ENCODE measurements at places on chromosomes 2 and 18.

GRCh38 chr18:40357536-40357935 lies 1597.5 kb upstream of the PIK3C3 start:
- DNase-seq = no peak

- DNase-seq = no peak
These were observed 187.1 kb downstream of the GULP1 start for GRCh38 chr2:188478724-188479123.

DNA sequence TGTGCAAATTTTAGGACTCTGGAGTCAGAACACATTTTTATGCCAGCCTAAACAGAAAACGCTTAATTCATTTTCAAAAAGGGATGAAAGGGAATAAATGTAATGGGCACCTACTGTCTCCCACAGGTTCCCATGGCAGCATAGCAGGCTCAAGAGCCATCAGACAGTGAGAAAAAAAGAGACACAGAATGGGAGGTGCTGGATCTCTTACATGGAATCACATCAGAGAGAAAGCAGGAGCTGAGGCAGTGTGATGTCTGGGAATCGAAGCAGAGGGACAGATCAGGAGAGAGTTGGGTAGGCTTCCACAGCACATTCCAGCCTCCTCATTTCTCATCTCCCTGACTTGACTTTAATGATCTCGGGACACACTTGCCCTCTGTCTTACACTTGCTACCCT lies 684.3 kb downstream of the KCNJ3 start:
- DNase-seq = no peak

DNA sequence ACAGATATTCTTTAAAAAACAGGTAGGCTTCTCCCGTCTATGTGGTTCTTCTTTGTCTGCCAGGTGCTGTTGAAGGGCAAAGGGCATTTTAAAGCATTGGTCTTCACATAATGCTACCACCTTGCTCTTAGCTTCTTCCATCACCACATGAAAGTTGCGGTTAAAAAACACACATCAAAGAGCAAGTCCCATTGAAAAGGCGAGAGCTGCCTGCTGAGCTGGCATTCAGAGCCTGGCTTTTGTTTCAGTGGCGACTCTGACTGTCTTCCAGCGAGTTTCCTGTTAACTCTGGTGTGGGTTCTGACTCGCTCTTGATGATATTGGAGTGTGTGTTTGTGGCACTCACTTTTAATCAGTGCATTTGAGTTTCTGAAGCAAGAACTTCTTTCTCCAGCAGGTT lies 624.9 kb upstream of the FANCL start:
- no peak for DNase-seq

GRCh38 chr2:239661334-239662312 lies 260.8 kb upstream of the HDAC4 start:
- no peak for DNase-seq

GRCh38 chr2:27752551-27753237 lies 18.8 kb upstream of the MRPL33 start:
- no peak for DNase-seq

- no peak for DNase-seq
These were observed 2.9 kb downstream of the ANKMY1 start for GRCh38 chr2:240554767-240555493.

- no peak for DNase-seq
These were observed 36.6 kb upstream of the GORASP2 start for GRCh38 chr2:170892391-170892951.

- no peak for DNase-seq
These were observed 204.6 kb downstream of the RND3 start for GRCh38 chr2:150282771-150283371.

- DNase-seq = no peak
These were observed 34.6 kb downstream of the COPS7B start for GRCh38 chr2:231820786-231821303.

DNA sequence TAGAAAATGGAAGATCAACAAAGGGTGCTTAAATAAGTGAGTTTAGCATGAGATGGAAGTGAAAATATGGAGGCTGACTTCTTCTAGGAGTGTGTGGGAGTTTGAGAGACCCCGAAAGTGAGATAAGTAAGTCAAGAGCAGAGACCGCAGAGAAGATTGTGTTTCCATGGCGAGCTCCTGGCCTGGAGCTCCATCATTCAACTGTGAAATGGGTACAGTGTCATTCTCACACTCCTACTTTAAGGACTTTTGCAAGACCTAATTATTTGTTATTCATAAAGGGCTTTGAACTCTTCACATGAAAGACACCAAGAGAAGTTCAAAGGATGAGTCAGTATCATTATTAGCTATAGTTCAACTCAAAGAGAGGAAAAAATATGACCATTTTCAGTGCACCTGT lies 134.2 kb upstream of the PIK3C3 start:
- no peak for DNase-seq

GRCh38 chr2:138201286-138201685 lies 237.0 kb downstream of the HNMT start:
- DNase-seq = no peak

- DNase-seq = no peak
These were observed 12.7 kb downstream of the TRIP12 start for GRCh38 chr2:229909090-229909489.

DNA sequence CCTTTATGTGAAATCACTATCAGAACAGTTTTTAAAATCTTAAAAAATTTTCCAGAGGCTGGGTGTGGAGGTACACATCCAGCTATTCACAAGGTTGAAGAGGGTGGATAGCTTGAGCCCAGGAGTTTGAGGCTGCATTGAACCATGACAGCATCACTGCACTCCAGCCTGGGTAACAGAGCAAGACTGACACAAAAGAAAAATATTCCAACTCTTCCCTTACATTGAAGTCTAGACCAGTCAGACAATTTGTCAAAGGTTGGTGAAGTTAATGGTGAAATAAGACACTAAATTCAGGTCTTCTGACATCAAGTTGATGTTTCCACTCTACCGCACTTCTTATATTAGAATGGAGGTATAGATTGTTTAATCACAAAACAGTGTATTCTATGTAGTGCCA lies 52.8 kb downstream of the HYCC2 start:
- DNase-seq = no peak

GRCh38 chr2:12796657-12797056 lies 79.9 kb downstream of the TRIB2 start:
- no peak for DNase-seq

DNA sequence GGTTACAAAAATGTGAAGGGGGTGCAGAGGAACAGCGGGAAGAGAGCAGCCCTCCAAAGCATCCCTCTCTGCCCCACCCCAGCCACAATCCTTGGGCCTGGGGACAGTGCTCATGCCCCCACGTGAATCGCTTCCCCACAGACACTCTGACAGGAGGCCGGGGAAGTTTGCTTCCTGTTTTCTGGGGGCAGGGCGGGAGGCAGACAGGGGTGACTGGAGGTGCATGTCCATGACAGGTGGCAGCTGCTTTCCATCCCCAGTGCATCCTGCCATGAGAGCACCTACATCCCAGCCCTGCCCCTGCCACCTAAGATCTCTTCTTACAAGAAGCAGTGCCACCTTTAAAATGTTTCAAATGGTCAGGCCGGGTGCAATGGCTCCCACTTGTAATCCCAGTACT lies 47.2 kb upstream of the UBE2F start:
- DNase-seq = no peak

DNA sequence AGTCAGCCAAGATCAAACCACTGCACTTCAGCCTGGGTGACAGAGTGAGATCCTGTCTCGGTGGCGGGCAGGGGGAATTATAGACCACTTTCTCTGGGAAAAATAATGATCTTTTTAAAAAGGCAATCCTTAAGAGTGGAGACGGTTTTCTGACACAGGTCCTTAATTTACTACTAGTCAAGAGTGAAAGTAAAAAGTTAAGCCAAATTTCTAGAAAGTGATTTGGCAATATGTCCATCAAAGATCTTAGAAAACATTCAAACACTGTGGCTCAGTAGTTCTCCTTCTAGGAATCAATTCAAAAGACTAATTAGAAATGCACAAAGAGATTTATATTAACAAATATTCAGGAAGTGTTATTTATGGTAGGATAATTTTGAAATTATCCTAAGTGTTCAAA lies 148.5 kb upstream of the DNMT3A start:
- no peak for DNase-seq

GRCh38 chr2:219443697-219444023 lies 9.0 kb downstream of the SPEG start:
- no peak for DNase-seq

DNA sequence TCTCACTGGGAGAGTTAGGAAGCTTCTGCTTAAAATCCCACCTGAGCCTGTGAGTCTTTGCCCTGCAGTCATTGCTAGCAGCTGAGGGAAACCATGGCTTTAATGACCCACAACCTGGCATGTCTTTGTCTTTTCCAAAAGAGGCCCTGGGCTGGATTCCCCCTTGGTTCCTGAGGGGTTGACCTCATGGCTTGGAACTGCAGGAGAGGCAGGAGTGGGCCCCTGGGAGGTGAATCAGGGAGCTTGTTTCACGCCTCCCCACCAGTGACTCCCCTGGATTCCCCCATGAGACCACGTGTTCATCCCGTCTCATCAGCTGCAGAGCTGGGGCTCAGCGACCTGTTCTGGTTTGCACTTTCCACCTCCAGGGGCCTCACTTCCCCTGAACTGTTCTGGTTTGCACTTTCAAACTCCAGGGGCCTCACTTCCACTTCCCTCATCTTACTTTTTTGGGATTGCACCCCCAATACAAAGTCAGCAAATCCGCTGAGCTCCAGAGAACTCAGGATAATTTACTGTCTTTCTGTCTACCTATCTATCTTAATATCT lies 58.5 kb upstream of the TMEM18 start:
- no peak for DNase-seq

DNA sequence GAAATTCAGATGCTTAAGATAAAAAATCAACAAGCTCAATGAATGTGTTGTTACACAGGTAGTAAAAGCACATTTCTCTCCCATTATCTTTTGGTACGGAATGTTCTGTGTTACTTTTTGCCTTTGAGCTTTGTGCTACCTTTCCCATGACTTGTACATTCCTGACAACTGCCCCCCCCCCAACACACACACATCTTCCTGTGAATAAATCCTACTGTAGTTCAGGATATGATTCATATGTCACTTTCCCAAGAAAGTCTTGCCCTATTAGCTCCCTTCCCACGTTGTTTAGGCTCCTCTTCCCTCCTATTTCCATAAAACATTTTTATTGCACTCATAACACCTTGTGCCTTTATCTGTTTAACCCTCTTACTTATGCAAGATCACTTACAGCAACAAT lies 442.6 kb upstream of the LRATD1 start:
- DNase-seq = no peak

- no peak for DNase-seq
These were observed 15.5 kb downstream of the GEMIN6 start for GRCh38 chr2:38793511-38793910.

- no peak for DNase-seq
These were observed 10.8 kb downstream of the GGCX start for GRCh38 chr2:85550486-85550885.

- DNase-seq = no peak
These were observed 48.2 kb downstream of the RNF138 start for GRCh38 chr18:32139835-32140283.

DNA sequence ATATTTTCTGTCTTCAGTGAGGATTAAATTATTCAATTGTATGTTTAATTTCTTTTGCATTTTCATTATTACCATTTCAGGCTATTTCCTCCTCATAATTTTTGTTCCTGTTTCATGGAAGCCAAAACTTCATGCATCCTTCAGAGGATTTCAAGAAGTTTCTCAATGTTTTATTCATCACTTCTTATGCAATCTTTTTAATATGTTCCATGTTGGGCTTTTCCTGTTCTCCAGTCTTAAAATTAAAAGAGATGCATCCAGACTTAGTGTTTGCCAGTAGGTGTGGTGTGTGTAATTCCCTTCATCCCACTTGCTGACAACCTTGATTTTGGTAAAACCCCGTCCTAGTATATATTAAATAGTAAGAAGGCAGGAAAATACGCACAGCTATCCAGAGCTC lies 190.0 kb downstream of the EN1 start:
- no peak for DNase-seq

- DNase-seq = no peak
These were observed 189.6 kb downstream of the MIB1 start for GRCh38 chr18:21930177-21930576.

DNA sequence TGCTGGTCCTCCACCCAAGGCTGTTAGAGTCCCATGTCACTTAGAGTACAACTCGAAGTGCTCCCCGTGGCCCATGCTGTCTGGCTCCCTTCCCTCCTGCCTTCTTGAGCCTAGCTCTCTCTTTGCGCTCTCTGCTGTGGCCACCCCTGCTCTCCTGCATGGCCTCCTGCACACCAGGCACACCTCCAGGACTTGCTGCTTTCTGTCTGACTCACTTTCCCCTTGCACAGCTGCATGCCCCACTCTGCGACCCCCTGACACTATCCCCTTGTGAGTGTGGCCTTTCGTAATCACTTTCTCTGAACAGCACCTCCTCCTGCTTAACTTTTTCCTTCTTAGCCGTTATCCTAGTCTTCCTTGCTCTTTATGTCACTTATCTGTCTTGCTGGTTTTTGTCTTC lies 343.6 kb downstream of the TGIF1 start:
- DNase-seq = no peak

- DNase-seq = no peak
These were observed 37.5 kb downstream of the SCN1A start for GRCh38 chr2:166090346-166090745.

DNA sequence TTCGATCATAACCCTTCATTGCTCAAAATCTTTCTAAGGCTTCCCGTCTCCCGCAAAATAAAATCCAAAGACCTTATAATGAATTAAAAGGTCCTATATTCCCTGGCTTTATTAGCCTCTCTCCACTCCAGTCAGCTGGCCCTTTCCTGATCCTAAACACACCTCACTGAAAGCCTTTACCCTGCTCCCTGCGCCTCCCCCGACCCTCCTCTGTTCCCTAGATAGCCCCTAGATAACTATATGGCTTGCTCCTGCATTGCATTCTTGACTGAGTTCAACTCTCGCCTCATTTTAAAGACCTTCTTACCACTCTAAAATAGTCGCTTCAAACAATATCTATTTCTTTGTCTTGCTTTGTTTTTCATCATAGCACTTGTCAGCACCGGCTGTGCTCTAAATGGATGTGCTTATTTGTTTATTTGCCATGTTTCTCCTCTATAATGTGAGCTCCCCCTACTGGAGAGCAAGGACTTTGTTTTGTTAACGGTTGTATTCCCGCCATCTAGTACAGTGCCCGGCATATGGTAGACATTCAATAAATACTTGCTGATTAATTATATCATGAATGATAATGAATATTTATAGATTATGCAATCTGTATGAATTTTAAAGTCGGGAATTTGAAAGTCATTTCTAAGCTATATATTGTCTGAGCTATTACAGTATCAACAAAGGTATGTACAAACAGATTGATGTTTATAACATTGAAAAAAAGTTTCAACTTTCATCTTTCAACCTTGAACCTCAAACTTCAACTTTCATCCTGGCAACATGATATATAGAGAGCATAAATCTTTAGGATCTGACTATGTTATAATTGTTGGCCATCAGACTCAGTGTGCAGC lies 32.4 kb upstream of the VIT start:
- no peak for DNase-seq

- no peak for DNase-seq
These were observed 487.6 kb downstream of the THSD7B start for GRCh38 chr2:137252934-137253333.

- DNase-seq = no peak
These were observed 52.8 kb downstream of the IKZF2 start for GRCh38 chr2:213098612-213099011.

GRCh38 chr2:105254531-105255210 lies 13.1 kb downstream of the GPR45 start:
- no peak for DNase-seq
